ENCODE measurements at places on chromosomes 1 and 21. TPM values are rescaled to one million over a fixed set of nuclear protein-coding genes. Genes with fewer than 3 reads are reported as not detected.

DNA sequence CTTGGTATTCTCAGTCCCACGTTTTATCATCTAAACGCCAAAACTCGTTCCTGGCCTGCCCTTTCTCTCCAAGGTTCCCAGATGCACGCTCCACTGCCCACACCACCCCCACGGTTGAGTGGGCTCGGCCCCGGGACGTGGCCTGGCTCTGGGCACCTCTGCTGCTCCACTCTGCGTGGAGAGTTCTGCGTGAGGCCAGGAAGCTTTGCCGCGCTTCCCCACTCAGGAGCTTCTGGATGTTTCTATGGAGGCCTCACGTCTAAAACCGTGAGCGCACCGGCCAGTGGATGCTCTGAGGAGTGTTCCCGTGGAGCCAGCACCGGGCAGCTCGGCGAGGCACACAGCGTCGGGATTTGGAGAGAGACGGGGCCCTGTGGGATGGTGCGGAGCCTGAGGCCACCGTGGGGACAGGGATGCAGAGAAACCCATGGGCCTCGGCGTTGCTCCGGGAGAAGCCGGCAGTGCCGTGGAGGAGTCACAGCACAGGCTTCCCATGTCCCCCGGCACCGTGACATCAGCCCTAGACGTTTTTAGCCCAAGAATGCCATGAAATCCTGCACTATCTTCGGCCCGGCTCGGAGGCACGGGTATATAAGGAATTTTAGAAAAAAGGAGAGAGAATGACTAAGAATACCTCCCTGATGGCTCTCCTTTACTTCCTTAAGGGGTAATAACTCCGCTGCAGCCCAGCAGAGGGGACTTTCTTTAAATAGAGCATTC is 125.9 kb downstream of the PRDM16 start:
- no peak for DNase-seq

DNA sequence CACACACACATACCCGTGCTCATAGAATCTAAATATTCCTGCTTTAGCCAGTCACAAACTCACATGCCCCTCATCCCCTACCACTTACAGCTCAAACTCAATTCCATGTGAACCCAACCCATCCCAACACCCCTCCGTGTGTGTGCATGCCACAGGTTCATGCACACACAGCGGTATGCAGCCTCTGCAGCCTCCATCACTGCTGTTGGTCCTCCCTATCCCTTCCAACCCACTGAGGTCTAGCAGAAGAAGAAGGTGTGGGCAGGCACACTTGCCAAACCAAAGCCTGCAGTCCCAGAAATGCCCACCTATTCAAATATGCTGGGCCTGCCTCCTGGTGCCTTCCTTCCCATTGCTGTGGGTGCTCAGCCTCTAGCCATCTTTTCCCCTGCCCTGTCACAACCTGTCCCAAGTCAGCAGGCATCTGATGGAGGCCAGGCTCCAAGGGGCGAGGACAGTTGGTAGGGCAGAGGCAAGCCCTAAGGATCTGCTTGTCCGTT is 26.2 kb downstream of the SLC2A1 start:
- DNase-seq, result no peak

DNA sequence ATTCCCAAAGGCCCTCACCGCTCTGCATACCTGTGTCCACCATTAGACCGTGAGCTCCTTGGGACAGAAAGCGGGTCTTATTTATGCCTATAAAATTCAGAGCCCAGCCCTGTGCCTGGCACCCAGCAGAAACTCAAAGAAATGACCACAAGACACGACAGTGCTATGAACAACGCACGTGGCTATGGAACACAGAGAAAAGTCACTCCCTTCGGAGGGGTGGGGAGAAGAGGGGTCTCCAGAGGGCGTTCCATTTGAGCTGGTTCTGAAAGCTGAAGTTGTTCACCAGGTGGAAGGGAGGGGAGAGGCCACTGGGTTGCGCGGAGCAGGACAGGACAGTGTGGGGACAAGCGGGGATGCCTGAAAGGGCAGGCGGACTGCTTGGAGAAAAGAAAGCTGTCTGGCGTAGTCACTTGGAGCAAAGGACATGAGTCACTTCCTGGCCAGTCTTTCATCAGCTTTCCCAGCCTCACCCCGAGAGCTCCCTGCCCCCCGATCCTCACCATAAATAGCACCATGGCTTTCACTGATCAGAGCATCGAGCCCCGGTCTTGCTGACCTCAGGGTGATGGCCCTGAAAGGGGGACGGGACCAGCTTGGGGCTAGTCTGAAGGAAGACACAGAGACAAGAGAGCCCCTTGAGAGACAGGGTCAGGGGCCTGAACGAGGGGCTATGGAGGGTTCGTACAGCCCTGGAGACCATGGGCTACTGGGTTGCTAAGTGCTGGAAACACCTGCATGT is 28.5 kb downstream of the ECE1 start:
- no peak for DNase-seq

- no peak for DNase-seq
Observed at GRCh38 chr1:235265900-235266299, 62.1 kb downstream of the ARID4B start.

IQCC gene
- 10.2 TPM for polyA plus RNA-seq

All from left kidney (tissue), 8 donors.